Activated CD4-positive, alpha-beta T cell treated with anti-CD3 and anti-CD28 coated beads, Interleukin-2, Interleukin-6, amounts not matched to agents 100 ng/mL and 50 ng/mL, durations not matched to agents 16 hours and 8 hours (primary cell): ENCODE measurements at places on chromosomes 3 and 15.
A peak's percentile ranks its signal among the peaks of the same experiment; 100 is the strongest.

GRCh38 chr3:156551746-156552145 is 3.2 kb downstream of the SSR3 start:
- peak; percentile 26 for DNase-seq

GRCh38 chr15:80060356-80061006 is 1.0 kb downstream of the ZFAND6 start:
- DNase-seq: peak; percentile 36

GRCh38 chr15:82830427-82831173 is 21.2 kb downstream of the WHAMM start:
- peak; percentile 61 for DNase-seq

DNA sequence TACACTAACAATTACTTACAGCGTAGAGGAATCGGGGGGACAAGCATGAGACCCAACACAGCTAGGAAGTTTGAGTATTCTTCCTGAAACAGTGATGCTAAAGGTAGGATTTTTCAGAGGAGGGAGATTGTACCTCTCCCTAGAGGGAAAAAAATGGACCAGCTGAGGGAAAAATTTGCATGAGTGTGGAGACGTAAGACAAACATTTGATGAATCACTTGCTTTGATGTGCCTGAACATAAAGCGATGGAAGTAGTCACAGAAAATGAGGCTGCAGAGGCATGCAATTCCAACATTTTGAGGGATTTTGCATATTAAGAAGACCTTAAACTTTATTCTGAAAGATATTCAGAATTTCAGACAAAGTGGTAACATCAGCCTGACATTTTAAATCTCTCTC is 102.2 kb downstream of the COL6A6 start:
- DNase-seq: no peak

GRCh38 chr3:62332835-62333244 is 40.5 kb downstream of the FEZF2 start:
- DNase-seq: peak; percentile 2

- DNase-seq: no peak
Observed at GRCh38 chr15:69232765-69233164, 65.9 kb upstream of the PAQR5 start.

DNA sequence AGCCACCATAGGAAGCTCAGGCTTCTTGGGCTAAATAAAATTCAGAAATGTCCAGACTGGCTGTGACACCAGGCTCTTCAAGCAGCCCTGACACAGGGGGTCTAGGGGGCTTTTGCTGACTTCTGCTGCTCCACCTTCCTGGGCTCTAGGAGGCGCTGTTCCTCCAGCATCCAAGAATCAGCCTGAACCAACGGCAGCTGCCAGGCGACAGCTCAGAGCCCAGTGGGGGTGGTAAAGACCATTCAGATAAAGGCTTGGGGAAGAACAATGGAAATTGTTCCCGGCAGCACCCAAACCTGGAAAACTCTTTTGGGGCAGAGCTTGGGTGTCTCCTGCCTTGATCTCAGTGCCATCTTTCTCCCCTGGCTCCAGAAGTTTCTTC is 21.6 kb upstream of the PSTPIP1 start:
- peak; percentile 79 for DNase-seq

DNA sequence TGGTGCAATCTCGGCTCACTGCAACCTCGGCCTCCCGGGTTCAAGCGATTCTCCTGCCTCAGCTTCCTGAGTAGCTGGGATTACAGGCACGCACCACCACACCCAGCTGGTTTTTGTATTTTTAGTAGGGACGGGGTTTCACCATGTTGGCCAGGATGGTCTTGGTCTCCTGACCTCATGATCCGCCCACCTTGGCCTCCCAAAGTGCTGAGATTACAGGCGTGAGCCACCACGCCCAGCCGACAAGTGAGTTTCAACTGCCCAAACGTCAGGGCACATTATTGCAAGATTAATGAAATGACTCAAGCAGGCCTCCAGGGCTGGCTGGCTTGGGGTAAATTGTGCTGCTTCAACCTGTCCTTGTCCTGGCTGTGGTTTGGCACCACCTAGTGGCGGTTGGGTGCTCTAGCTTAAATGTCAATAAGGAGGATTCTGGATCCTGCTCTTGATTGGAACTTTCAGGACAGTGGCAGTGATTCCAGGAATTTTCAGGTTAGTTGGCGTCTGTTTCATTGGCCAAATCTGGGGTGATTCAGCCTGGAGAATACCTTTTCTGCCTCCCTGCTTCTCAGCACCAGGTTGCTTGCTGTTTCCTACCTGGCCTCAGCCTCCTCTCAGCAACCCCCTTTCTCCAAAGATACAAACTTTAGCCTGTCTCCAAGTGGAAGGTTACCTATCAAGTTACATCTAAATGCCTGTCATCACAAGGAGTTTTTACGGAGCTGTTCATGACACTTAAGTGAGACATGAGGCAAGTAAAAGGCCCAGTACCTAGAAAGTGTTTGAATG is 32.4 kb upstream of the SACM1L start:
- peak; percentile 92 for DNase-seq

DNA sequence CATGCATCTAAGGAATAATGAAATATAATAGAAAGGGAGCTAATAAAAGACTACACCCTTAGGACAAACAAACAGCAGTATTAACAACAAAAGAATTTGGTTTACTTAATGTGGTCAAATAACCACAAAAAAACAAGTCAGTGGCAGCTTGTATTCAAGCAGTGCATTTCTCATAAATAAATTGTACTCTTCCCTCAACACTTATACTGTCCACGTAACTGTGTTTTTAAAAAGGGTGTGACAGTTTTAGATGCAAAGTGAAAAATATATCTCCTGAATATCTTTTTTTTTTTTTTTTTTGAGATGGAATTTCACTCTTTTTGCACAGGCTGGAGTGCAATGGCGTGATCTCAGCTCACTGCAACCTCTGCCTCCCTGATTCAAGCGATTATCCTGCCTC is 698.2 kb upstream of the CADM2 start:
- no peak for DNase-seq

- no peak for DNase-seq
Observed at GRCh38 chr3:128490915-128491690, 1.9 kb downstream of the GATA2 start.

- DNase-seq: peak; percentile 80
Observed at GRCh38 chr3:193620650-193621049, 27.6 kb downstream of the OPA1 start.

DNA sequence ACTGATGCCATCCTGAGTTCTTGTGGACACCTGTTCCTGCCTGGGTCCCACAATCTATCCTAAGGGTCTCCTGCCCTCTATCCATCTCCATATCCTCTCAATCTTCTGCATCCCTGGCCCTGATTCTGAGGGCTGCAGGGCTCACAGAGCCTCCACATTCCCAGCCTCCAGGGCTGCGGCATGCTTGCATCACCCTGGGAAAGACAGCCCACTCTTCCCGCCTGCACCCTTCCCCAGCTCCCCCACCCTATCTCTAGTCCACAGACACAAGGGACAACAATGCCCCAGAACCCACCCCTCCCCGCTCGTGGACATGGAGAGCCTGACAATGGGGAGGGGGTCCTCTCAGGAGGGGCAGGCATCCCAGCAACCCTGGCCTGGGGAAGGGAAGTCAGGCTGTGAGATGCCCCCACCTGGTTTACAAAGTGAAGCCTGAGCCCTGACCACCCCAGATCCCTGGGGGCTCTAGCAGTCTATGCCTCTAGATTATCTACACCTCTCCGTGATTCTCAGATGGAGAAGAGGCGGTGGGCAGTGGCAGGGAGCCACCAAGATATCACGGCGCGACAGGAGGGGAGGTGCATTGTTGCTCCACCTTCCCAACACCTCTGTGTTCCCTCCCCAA is 10.3 kb downstream of the SEMA3G start:
- DNase-seq: no peak

GRCh38 chr15:61871926-61872522 is 188.2 kb downstream of the VPS13C start:
- peak; percentile 14 for DNase-seq

DNA sequence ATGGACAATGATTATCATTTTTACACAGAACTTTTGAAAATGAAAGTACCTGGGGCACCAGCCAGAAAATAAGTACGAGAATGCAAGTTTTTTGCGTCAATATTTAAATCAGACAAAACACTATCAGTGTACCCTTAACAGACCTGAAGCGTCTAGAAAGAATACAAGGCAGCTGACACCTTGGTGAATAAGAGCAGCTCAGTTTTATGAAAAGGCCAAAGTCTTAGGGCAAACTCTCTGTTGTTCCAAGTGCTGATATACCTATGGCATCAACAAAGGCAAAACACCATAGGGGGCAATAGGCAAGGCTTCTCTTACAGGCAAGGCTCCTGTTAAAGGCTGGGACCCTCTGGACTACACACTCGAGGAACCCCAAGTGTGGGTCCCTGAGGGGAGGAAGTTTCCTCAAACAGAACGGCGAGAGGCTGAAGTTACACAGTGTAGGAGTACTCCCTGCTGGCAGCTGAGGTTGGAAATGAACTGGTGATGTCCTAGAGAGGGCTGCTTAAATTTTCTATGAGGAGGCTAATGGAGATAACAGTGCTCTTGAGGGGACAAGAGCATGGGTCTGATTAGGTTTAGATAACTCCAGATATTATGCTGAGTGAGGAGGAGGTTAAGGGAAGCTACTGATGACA is 291.0 kb downstream of the TIGIT start:
- DNase-seq: no peak

DNA sequence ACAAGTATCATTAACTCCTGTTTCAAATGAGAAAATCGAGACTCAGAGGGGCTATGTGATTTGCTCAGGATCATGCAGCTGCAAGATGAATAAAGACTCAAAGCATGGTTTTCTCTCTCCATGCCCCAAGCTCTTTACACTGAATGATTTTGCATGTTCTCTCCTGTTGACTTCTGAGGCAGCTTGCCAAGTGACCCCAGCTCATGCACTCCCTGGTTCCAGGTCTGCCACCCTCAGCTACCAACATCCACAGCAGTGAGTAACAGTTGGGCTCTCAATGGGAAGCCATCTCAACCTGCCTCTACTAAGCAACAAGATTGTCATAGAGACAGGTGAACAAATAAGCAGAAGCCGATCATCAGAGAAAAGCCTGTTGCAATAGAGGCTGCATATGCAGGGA is 116.9 kb upstream of the GADL1 start:
- no peak for DNase-seq

GRCh38 chr15:72859017-72859756 is 75.6 kb upstream of the ADPGK start:
- no peak for DNase-seq

- DNase-seq: no peak
Observed at GRCh38 chr3:189718215-189718614, 87.0 kb downstream of the TP63 start.

- DNase-seq: no peak
Observed at GRCh38 chr15:99564221-99565048, 1.3 kb upstream of the MEF2A start.

DNA sequence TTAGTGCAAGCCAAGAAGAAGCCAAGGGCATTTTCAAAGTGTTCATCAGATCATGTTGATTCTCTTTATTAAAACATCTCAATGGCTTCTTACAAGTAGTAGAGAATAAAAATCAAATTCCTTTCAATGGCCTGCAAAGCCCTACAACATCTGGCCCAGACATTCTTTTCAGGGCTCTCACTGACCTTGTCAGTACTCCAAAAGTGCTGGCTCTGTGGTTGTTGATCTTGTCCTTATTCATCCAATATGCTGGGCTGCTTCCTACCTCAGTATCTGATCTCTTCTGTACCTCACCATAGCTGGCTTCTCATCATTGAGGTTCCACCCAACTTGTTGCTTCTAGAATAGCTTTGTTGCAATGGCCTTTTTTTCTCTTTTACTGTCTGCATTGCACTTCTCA is 74.0 kb upstream of the SAMMSON start:
- no peak for DNase-seq

DNA sequence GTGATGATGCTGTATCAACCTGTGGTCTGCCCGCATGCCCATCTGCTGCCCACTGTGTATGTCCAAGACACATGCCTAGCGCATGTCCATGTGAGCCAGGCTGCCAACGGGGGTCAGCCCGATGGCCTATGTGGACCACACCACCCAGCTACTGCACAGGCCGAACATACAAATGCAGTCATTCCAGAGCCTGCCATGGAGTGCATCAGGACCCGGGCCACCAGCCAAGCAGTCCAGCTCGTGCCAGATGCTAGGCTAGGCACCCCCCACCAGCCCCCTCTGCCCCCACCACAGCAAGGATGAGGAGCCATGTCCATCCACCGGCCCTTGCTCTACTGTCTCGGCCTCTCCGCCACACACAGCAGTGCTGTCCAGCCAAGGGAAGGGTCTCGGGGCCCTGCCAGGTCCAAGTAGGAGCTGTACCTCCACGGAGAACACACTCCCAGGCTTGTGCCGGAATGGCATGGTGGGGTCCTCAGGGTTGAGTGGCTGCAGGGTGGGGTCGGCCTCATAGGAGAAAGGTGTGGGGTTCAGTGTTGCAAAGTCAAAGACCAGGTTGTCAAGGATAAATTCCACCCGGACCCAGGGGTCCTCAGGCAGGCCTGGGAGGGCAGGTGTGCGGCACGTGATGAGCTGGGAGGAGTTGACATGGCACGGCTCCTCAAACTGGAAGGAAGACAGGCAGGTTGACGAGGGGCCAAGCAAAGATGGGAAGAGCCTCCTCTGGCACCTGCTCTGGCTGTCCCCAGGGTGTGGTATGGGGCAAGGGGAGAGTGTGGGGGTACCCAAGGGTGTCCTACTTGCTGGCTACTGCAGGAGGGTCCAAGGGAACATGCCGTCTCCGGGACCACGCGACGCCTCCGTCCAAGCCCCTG is 15.3 kb downstream of the PLXNB1 start:
- DNase-seq: no peak

GRCh38 chr3:49500732-49501609 is 30.9 kb downstream of the DAG1 start:
- peak; percentile 11 for DNase-seq

GRCh38 chr3:174337227-174337626 is 521.9 kb upstream of the NAALADL2 start:
- DNase-seq: no peak

- no peak for DNase-seq
Observed at GRCh38 chr3:3800080-3800455, 837 bp downstream of the LRRN1 start.

DNA sequence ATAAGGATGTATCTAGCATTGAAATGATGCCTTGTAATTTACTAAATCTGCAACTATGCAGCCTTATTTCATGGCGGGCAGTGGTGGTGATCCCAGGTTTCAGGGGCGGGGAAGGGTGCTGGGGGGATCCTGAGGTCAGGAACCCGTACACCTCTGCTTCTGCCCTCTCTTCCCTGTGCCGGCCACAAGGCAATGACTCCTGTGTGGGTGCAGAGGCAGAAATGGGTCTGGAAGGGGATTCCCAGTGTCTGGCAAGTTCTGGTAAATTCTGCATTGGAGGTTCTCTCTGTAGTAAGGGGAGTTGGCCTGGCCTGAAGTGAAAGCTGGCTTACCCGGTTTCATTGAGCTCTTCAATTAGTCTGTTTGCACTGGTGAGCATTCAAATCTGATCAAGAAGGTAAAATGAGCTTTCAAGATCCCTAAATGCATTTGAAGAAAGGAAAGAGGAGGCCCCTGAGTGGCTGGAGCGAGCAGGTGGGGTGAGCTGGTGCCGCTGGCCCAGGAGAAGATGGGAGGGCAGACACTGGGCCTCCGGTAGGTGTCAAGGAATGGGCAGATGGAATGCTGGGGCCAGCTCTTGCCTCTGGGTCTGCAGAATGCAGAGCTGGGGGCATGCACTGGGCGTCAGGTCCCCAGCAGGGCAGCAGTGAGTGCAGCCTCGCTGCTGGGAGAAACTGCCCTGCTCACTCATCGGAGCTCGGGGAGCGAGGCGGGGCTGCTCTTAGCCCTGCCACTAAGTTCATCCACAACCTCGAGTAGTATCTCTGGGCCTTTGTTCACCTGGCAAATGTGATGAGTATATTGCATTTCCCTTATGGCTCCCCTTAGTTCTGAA is 13.7 kb downstream of the NRROS start:
- DNase-seq: no peak
